Dorsolateral prefrontal cortex (tissue), 122 donors: ENCODE measurements at places on chromosomes 2 and 18.

- DNase-seq = no peak
Observed at GRCh38 chr2:220006152-220006621, 378.8 kb downstream of the SLC4A3 start.

GRCh38 chr18:48138210-48138609 lies 207.8 kb upstream of the SMAD2 start:
- no peak for DNase-seq

- peak; percentile 57 for DNase-seq
Observed at GRCh38 chr2:47520825-47521665, 118.1 kb downstream of the MSH2 start.

DNA sequence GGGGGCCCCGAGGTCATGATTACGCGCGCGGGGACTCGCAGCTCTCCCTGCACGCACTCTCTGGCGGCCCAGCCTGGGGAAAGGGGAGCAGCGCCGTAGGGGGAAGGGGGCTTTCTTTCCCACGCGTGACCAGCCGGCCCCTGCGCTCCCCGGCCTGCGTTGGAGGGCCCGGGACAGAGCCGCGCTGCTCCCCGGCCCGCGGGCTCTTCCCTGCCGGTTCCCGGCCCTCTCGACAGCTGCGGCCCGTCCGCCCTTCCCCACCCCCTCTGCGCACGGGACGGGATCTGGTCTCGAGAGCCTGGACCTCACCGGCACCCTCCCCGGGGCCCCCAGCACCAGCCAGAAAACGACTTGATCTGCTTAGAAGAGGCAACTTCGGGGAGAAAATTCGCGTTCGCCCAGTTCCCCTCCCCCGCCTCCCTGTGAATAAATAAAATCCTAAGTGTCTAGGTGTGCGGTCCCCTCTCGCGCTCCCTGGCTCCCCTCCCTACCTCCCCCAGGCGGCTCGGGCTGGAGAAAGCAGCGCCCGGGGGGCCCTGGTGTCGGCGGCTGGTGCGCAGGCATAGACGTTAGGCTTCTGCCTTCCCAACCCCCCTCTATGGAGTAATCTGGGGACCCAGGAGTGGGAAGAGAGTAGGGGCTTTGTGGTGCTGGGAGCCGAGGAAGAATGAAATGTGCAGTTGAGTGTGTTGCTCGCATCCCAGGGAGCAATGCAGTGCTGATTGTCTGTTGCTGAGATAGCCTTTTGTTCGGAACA lies 803 bp upstream of the FIGN start:
- peak; percentile 36 for DNase-seq

- no peak for DNase-seq
Observed at GRCh38 chr2:109438146-109438545, 175.6 kb downstream of the SEPTIN10 start.

- DNase-seq = no peak
Observed at GRCh38 chr2:218404351-218405085, 4.8 kb downstream of the CTDSP1 start.
